ENCODE measurements at places on chromosomes 13 and 19.

GRCh38 chr13:38340624-38341023, 9.0 kb upstream of the UFM1 start:
- DNase-seq, result no peak

DNA sequence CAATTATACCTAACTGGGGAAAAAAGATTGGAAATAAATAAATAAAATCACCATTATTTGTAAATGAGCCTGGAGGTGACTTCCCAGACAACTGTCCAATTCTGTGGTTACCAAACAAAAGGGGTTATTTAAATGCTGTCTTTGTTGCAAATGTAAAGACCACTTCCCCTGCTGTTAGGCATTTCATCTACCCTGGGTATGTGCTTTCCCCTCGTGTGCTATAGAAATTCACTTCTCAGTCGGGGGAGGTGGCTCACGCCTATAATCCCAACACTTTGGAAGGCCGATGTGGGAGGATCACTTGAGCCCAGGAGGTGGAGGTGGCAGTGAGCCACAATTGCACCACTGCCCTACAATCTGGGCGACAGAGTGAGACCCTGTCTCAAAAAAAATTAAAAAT, 101.9 kb upstream of the AKAP11 start:
- no peak for DNase-seq

DNA sequence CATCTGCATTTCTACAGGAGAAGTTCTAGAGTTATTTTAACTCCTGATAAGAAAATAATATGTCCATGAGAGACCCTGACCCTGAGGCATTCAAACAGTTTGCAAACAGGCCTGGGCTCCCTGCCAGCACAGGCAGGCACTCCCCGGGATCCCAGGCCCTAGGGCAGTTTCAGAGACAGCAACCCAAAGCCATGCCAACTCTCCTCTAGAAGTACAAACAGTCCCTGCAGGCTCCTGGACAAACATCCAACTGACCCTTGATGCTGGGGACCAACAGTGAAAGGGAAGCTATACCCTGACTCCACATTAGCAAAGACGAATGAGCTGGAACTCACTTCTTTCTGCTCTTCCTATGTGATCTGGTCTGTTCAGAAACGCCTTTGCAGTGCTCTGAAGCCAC, 44.8 kb downstream of the CCDC70 start:
- DNase-seq, result no peak

DNA sequence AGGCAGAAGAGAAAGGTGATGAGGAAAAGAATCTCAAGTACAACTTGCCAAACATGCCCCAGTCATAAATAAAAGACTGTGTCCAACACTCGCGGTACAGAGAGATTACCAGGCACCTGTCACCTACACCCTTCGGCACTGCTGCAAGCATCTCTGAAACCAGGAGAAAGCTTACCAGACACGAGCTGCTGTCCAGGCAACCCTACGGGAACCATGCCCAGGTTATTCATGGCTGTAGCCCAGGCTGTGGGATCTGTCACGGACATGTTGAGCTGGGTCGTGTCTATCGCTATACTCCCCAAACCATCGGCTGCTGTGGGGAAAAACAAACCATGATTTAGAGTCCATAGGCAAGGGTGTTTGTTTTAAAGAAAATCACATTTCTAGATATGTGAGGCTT, 375.0 kb downstream of the ENOX1 start:
- peak; percentile 88 for DNase-seq

- DNase-seq, result peak; percentile 75
Observed at GRCh38 chr19:18029617-18030338, 21.8 kb downstream of the ARRDC2 start.

GRCh38 chr13:27789495-27790303, 2.6 kb upstream of the GSX1 start:
- DNase-seq, result no peak

- peak; percentile 64 for DNase-seq
Observed at GRCh38 chr13:27792393-27793218, at the start of gene GSX1. GSX1 (plus strand) TSS chr13:27792483; CDS start chr13:27792691, 208 bp downstream.

GRCh38 chr13:20348645-20349408, 116.7 kb upstream of the GJB6 start:
- no peak for DNase-seq

DNA sequence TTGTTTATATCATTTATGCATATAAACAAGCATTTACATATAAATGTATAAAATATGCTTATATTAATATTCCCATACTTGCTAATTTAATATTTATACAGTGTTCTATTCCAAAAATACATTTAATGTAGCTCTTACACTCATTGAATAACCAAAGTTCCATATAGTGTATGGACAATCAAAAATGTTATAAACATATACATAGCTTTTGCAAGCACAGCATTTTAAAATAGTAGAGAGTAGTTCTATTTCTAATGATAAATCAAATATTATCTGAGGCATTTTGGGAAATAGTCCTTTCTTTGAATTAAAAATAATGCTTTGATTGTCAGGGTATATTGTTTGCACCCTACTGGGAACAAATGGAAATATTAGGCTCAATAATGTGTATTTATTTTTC, 22.5 kb upstream of the COG6 start:
- DNase-seq, result no peak

GRCh38 chr19:54094426-54095000, 6.1 kb downstream of the OSCAR start:
- DNase-seq, result no peak

- DNase-seq, result no peak
Observed at GRCh38 chr19:14033946-14034345, 2.4 kb downstream of the IL27RA start.

GRCh38 chr13:99941086-99941485, 30.5 kb downstream of the ZIC5 start:
- DNase-seq, result no peak

- no peak for DNase-seq
Observed at GRCh38 chr19:43407416-43408005, 7.2 kb upstream of the TEX101 start.

DNA sequence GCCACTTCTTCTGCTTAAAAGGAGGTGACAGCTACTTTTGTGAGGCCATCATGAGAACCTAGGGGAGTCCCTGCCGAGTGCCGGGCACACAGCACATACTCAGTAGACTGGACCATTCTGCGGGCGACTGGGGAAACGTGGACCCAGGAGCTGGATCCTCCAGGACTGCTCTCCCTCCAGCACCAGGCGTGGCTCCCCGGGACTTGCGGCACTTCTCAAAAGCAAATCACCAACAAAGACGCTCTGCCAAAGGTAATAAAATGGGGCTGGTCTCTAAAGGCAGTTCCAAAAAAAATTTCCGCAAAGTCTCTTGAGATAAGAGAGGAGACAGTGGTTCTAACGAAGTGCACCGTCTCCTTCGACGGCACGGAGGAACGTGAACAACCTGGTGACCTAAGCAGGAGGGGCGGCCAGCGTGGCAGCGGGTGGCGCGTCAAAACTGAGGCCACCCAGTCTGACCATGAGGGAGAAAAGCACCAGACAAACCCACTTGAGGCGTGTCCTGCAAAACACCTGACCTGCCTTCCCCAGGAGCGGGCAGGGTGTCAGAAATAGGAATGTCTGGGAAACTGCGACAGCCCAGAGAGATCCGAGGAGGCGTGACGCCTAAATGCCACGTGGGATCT, 1.4 kb upstream of the TMPRSS9 start:
- DNase-seq, result no peak

DNA sequence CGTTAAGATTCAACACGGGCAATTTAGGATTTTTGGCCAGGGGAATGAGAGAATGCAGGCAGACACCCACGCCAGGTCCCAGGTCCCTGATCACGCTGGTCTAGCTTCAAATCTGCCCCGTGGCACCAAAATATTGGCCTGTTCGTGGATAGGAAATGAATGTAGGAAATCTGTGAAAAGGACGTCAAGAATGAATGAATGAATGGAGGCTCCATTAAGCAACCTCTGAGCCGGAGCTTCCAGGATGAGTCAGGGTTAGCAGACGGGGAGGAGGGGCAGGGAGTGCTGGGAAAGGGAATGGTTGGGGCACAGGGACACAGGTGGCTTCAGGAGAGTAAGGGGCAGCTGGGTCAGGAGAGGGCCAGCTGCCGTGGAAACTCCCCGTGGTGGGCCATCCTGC, 4.2 kb downstream of the SULT2B1 start:
- no peak for DNase-seq

- DNase-seq, result peak; percentile 99
Observed at GRCh38 chr19:52095172-52096014, at the start of gene ZNF841. ZNF841 (minus strand) TSS chr19:52095765; CDS start chr19:52084801, 10,964 bp downstream.

DNA sequence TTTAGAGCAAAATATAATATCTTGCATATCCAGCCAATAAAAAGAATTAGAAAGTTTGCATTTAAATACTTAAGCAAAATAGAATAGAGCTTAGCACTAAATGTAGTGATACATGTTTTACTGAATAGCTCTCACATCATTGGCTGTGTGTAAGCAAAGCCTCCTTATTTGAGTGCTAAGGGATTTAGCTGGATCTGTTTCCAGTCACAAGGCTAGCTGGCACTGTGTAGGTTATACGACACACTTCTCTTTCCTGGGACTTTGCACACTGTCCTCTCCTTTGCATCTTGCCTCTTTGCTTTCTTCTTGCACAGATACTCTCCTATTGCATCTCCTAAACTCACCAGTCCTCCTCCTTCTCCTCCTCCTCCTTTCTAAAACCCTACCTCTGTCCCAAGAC, 423.8 kb downstream of the KLF5 start:
- no peak for DNase-seq

- DNase-seq, result no peak
Observed at GRCh38 chr13:77523834-77524728, 11.4 kb upstream of the SCEL start.

GRCh38 chr13:25971459-25972145, 80.2 kb downstream of the SHISA2 start:
- DNase-seq, result peak; percentile 86

DNA sequence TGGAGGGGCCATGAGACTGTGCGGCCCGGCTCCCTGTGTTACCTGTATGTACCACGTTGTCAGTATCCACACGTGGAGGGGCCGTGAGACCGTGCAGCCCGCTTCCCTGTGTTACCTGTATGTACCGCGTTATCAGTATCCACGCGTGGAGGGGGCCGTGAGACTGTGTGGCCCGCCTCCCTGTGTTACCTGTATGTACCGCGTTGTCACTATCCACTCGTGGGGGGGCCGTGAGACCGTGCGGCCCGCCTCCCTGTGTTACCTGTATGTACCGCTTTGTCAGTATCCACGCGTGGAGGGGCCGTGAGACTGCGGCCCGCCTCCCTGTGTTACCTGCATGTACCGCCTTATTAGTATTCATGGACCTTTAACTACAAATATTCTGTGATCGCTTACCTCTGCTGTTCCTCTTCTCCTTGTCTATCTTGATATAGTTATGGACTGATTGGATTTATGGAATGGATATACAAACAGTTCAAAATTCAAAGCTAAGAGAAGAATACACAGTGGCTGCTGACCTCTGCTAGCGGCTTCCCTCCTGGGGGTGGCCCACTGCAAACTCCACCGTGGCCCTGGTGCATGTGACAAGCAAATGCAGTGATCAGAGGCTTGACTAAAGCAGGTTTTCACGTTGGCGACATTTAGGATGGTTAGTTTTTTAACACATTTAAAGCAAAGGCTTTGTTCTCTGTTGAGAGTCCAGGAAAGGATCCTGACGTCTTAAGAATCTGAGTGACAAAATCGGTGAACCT, 38.7 kb downstream of the ATP11A start:
- no peak for DNase-seq

- DNase-seq, result no peak
Observed at GRCh38 chr19:3653865-3654513, 27.4 kb upstream of the CACTIN start.

- no peak for DNase-seq
Observed at GRCh38 chr13:102333320-102334198, 68.3 kb downstream of the FGF14 start.

- no peak for DNase-seq
Observed at GRCh38 chr19:32254509-32254890, 90.9 kb upstream of the ZNF507 start.

- DNase-seq, result no peak
Observed at GRCh38 chr13:24145240-24145639, 15.3 kb upstream of the SPATA13 start.

DNA sequence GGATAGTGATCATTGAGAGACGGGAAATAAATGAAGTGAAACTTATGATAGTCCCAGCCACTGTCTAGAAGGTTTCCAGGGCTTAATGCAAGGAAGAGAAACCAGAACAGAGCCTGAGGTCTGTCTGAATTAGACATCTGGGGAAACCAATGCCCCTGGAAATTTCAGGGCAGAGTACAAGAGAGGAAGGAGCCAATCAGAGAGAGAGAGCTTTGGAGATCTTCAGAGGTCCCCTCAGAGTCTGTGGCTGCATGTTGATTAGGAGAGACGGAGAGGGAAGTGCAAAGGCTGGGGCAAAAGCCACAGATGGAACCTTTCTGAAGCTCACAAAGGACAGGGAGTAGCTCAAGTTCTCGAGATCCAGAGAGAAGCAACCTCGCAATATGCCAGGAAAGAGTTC, 378.0 kb downstream of the DNAJC15 start:
- no peak for DNase-seq

GRCh38 chr19:36207605-36208252, 6.7 kb downstream of the ZNF565 start:
- no peak for DNase-seq

GRCh38 chr19:7622933-7623685, 6.2 kb downstream of the XAB2 start:
- no peak for DNase-seq

DNA sequence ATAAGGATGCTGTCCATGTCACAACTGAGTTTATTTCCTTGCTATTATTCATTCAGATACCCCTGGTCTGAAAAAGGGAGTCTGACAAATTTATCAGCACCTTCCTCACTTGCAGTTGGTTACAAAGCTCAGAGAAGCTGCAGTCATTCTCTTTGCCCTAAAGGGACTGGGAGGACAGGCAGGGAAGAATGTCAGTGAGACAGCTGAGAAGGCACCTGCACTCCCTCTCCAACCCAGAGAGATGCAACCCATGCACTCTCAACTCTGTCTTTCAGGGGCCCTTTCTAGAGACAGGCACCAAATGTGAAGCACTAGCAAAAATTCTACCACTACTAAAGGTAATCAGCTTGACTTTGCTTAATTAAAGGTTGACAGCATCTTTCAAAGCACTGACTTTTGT, 83.3 kb downstream of the CRYL1 start:
- no peak for DNase-seq

GRCh38 chr13:101989798-101990350, 412.0 kb downstream of the FGF14 start:
- no peak for DNase-seq

DNA sequence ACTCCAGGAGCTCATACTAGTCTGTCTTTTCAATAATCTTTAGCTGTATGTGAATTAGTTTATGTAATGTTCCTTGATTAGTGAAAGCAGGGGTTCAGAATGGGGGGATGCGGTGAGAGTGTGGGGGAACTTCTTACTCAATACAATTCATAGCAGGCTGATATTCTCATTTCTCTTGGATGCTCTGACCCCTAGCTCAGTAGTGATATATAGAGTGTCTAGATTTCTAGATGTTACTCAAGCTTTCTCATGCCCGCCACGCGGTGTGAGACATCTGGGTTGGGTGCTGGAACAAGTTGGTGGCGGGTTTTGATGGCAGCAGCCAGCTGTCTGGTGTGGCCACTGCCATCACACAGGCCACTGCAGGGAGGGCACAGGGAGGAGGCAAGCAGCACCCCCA, 39.3 kb upstream of the FLT1 start:
- DNase-seq, result no peak

Data from posterior cingulate gyrus (tissue), 11 donors.